ENCODE measurements at places on chromosomes 16 and 17. TPM values are rescaled to one million over a fixed set of nuclear protein-coding genes. Genes with fewer than 3 reads are reported as not detected.
A peak's percentile ranks its signal among the peaks of the same experiment; 100 is the strongest.

GRCh38 chr17:45703806-45704205 is 80.3 kb upstream of the CRHR1 start:
- DNase-seq, result no peak

- DNase-seq, result no peak
Observed at GRCh38 chr17:16820979-16821543, 131.0 kb downstream of the CCDC144A start.

- DNase-seq, result peak; percentile 46
Observed at GRCh38 chr17:57895382-57896060, 45.7 kb upstream of the MRPS23 start.

GRCh38 chr16:85522842-85523601 is 90.1 kb upstream of the GSE1 start:
- DNase-seq, result no peak

USP36 gene
- total RNA-seq, result 9.9 TPM

ARHGDIG gene
- total RNA-seq, result 0.22 TPM

RNF157 gene
- total RNA-seq, result 0.22 TPM

DNA sequence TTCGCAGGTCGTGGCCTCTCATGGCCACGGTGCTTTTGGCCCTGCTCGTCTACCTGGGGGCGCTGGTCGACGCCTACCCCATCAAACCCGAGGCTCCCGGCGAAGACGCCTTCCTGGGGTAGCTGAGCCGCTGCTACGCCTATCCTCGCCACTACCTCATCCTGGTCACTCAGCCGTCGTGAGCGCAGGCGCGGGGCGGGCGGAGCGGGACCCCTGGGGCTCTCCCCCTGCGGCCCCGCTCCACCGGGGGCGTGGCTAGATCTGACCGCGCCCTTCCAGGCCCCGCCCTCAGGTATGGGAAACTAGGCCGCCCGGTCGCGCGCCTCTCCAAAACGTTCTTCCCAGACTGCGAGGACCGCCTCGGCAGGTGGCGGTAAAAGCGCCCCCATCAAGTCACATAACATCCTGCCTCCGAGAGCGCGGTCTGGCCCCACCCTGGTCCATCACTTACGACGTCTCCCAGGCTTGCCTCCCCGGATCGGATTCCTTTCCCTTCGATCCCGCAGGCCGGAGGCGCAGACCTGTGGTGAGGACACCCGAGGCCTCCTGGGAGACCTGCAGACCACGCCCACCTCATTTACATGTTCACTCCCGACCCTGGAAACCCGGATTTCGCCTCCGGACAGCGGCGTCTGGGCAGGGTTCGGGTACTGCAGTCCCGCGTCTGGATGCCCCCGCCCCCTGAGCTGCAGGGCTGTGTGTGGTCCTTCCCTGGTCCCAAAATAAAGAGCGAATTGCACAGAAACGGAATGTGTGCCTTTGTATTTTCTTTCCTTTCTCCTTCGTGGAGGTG is 91.5 kb upstream of the TMEM97 start:
- no peak for DNase-seq

- DNase-seq, result peak; percentile 44
Observed at GRCh38 chr16:2842340-2843000, 12.4 kb downstream of the ZG16B start.

CSH1 gene
- not detected for total RNA-seq

- DNase-seq, result no peak
Observed at GRCh38 chr17:58970609-58971450, 135.8 kb downstream of the TRIM37 start.

DNA sequence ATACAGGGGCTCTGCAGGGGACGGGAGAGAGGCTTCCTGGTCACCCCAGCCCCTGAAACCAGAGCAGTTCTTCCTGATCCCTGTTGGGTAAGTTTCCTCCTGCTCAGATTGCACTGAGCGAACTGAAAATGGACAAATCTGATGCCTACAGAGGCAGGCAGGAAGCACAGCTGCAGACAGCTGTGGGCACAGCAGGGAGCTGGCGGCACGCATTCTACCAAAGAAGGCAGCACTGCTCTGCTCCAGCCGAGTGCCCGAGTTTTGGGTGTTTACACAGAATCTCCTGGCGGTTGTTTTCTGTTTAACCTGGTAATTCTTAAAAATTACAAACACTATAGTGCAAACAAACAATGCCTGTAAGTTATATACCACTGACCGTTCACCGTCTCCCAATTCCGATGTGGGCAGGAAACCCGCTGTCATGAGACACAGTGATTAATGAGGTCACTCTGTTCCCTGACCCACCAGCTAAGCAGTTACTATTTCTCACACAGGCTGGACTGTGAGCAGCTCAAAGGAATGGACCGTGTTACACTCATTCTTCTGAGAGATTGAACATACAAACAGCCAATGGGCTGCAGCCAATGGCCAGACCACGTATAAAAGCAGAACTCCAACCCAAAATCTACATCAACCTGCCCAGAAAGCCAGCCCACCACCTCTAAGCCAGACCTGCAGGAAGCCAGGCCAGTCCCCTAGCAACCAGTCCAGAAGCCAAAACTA is 25.5 kb downstream of the NSMCE1 start:
- DNase-seq, result peak; percentile 72

SULT1A2 gene
- total RNA-seq, result not detected

DNA sequence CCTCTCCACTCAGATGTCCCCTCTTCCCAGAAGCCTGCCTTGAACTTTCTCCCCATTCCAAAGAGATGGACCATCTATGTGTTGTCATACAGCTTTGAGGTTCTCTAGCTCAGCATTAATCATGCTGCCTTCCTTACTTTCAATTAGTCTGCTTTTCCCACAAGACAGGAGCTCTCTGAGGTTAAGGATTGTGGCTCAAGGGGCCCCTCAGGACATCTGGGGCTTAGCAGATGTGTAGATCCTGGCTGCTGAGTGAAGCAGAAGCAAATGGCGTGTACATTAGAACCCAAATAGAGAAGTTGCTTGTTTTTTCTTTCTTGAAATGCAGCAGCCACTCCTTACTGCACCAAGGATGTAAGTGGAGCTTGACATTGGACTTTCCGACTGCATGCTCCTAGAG is 330.5 kb upstream of the TNRC6C start:
- DNase-seq, result no peak
